CD8-positive, alpha-beta T cell (primary cell): ENCODE measurements at places on chromosomes 6 and 20.
A peak's percentile ranks its signal among the peaks of the same experiment; 100 is the strongest.

- no peak for DNase-seq
These were observed 188.4 kb downstream of the DHX35 start for GRCh38 chr20:39150501-39150900.

GRCh38 chr20:62301773-62302340 lies 940 bp upstream of the ADRM1 start:
- peak; percentile 74 for DNase-seq

DNA sequence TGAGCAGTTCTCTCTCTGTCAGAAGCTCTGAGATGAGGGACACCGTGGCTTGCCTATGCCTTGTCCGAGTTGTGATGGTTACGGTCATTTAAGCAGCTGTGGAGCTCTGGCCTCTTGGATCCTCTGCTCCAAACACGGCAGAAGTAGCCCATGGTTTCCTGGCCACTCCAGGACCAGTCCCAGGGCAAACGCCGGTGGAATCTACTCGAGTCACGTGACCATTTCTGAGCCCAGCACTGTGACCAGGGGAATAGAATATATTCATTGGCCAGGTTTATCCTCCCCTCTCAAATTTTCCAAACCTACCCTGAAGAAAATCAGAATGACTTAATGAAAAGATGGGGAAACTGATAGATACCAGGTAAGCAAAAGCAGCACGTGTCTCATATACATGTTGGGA lies 152.8 kb downstream of the TTLL2 start:
- DNase-seq = no peak

- DNase-seq = no peak
These were observed 243.3 kb downstream of the PRL start for GRCh38 chr6:22053391-22053997.

- DNase-seq = no peak
These were observed 357.2 kb downstream of the PLCB1 start for GRCh38 chr20:8489094-8489883.

DNA sequence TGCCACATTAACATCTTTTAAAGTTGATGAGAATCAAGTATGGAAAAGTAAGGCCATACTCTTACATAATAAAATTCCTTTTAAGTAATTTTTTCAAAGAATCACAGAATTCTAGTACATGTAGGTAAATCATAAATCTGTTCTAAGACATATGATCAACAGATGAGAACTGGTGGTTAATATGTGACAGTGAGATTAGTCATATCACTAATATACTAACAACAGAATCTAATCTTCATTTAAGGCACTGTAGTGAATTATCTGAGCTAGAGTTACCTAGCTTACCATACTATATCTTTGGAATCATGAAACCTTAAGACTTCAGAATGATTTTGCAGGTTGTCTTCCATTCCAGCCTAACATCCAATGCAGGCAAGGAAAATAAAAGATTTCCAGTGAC lies 11.6 kb downstream of the PLN start:
- DNase-seq = no peak

DNA sequence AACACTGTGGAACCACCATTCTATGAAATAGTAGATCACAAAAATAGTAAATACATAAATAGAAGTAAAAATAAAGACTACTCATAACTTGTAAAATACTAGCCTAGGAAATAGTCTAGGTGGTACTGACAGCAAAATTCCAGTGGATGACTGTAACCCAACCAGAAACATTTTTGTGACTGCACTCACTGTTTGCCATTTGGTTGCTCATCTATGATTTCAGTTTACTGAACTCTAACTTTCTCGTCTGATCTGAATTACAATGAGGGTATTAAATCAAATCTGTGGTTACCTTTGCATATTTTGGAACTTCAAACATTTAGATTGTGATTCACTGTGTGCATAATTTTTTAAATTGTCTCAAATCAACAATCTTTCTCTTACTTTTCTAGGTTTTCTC lies 151.1 kb downstream of the KHDC1L start:
- DNase-seq = no peak

DNA sequence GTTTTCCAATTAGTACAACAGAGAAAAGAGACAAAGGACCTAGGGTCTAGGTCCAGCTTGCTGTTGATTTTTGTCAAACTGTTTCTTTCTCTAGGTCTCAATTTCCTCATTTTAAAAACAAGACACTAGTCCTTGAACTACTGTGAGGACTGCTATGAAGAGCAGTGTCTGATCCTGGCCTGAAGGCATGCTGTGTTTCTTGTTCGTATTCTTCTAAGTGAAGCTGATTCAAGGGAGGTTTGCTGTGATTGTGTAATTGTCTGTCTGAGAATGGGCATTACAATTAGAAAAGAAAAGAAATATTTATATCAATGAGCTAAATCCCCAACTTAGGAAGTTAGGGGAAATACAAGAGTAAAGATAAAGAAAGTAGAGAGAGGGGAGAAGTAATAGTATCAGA lies 228.2 kb upstream of the SUPT3H start:
- DNase-seq = no peak

GRCh38 chr6:95091823-95092436 lies 485.4 kb upstream of the MANEA start:
- no peak for DNase-seq

DNA sequence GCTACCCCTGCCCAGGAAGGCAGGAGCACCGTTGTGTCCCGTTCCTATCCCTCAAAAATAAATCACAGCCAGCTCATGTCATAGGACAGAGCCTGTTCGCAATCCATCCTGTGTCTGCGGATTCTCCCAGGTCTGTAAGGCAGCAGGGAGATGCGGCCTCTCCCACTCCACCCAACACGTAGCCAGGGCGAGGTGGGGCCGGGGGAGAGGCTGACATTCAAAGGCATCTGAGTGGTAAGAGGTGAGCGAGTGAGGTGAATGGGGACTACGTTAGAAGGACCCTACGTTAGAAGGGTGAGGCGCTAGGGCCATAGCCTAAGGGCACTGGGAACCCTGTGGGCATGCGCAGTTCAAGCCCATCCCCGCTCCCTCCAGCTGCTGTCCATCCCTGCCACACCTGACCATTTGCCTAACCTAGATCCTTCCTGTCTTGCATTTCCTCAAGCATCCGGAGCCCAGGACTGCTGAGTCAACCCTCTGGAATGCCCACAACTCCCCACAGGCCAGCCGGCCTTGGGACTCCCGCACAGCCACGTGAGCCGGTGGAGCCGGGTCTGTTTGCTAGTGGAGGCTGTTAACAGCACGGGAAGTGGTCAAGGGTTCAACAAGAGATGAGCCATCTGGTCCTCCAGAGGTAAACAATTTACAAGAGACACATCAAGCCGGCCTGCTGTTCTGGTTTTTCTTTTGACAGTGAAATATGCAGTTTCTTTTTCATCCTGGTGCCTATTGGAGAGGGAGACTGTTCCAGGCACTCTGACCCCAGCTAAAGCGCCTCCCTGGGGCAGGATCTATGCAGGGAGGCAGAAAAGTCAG lies 45.9 kb downstream of the RIPOR3 start:
- no peak for DNase-seq

- DNase-seq = no peak
These were observed 63.2 kb downstream of the RAB44 start for GRCh38 chr6:36760685-36761435.

GRCh38 chr6:137415127-137415833 lies 78.9 kb downstream of the OLIG3 start:
- peak; percentile 79 for DNase-seq

DNA sequence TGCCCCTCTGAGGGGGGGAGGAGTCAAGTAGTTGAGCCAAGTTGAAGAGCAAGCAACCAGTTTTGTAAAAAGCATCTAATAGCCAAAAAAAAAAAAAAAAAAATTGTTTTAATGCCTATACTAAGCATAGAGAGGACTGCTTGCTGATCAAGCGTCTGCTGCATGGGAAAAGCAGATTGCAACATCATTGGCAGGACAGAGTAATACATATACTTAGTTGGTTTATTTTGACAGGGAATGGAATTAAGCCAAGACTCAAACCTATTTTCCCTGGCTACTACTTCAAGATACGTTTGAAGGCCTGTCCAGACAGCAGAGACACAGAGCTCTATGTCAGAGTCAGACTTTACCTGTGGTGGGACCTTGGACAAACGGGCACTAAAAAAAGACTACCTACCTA lies 120.5 kb downstream of the RTN4IP1 start:
- DNase-seq = no peak

GRCh38 chr6:41996997-41997396 lies 53.3 kb upstream of the TAF8 start:
- DNase-seq = no peak

GRCh38 chr6:127813699-127814027 lies 87.2 kb downstream of the THEMIS start:
- peak; percentile 33 for DNase-seq

- DNase-seq = no peak
These were observed 160.7 kb downstream of the UST start for GRCh38 chr6:148907573-148907972.
